A549 treated with Mapracorat at 1 μM for 4 hours (cell line): ENCODE measurements at places on chromosomes 3 and 15. TPM values are rescaled to one million over a fixed set of nuclear protein-coding genes. Genes with fewer than 3 reads are reported as not detected.

Gene RAB6B
- total RNA-seq: 1.7 to 2.4 TPM (median 2.3 TPM) in 5 replicates

Gene GOLGA8T
- 0.80 to 2.0 TPM (median 1.6 TPM) in 5 replicates for total RNA-seq

Gene TTLL13
- 0.07 to 0.59 TPM (median 0.10 TPM) in 4 of 5 replicates, not detected in the other for total RNA-seq

Gene ADCY5
- 0.22 to 0.88 TPM (median 0.30 TPM) in 5 replicates for total RNA-seq

Gene NUP210
- 28.6 to 44.1 TPM (median 40.4 TPM) in 5 replicates for total RNA-seq

Gene HHATL
- not detected in 5 replicates for total RNA-seq

Gene SPINK8
- total RNA-seq: not detected in 5 replicates

Gene CCK
- 1.2 to 2.7 TPM (median 2.3 TPM) in 5 replicates for total RNA-seq

Gene GOLGA6L4
- 0.29 to 1.3 TPM (median 0.87 TPM) in 5 replicates for total RNA-seq

Gene MUC13
- total RNA-seq: 6.6 to 8.9 TPM (median 7.8 TPM) in 5 replicates

Gene XCR1
- total RNA-seq: not detected in 5 replicates

Gene CCR9
- not detected in 5 replicates for total RNA-seq

Gene GATA2
- total RNA-seq: 3.7 to 5.5 TPM (median 4.5 TPM) in 5 replicates

Gene ARNT2
- total RNA-seq: 14.2 to 18.2 TPM (median 17.2 TPM) in 5 replicates

Gene SGO1
- total RNA-seq: 12.3 to 17.3 TPM (median 14.3 TPM) in 5 replicates

Gene ILDR1
- not detected in 5 replicates for total RNA-seq

Gene VEPH1
- 0.24 to 0.37 TPM (median 0.32 TPM) in 4 of 5 replicates, not detected in the other for total RNA-seq

Gene CLDN11
- 0.13 to 0.21 TPM (median 0.18 TPM) in 3 of 5 replicates, not detected in the others for total RNA-seq

Gene C3orf70
- 0.02 to 0.05 TPM (median 0.04 TPM) in 3 of 5 replicates, not detected in the others for total RNA-seq

Gene MYH15
- total RNA-seq: 0.10 to 0.25 TPM (median 0.19 TPM) in 5 replicates

Gene GOLGA6L1
- not detected in 5 replicates for total RNA-seq

Gene LYZL4
- total RNA-seq: not detected in 5 replicates

Gene SSUH2
- 0.62 to 1.0 TPM (median 0.70 TPM) in 5 replicates for total RNA-seq

Gene BCHE
- 0.52 to 1.1 TPM (median 0.86 TPM) in 5 replicates for total RNA-seq

Gene ROPN1
- total RNA-seq: not detected in 5 replicates

Gene RGMA
- 0.10 to 0.56 TPM (median 0.22 TPM) in 5 replicates for total RNA-seq

Gene ROBO2
- total RNA-seq: not detected in 5 replicates

Gene MASP1
- not detected in 5 replicates for total RNA-seq

Gene GOLGA6L22
- total RNA-seq: not detected in 5 replicates

Gene TF
- total RNA-seq: 0.34 to 1.5 TPM (median 0.66 TPM) in 5 replicates

Gene GOLGA6L25
- not detected in 5 replicates for total RNA-seq

Gene HYAL2
- total RNA-seq: 21.2 to 32.4 TPM (median 31.5 TPM) in 5 replicates

Gene CCR3
- not detected in 5 replicates for total RNA-seq

Gene HCN4
- 0.25 to 0.38 TPM (median 0.33 TPM) in 5 replicates for total RNA-seq

Gene CLDN18
- not detected in 5 replicates for total RNA-seq

Gene CPLX3
- 0.08 to 0.09 TPM in 2 of 5 replicates, not detected in the others for total RNA-seq

Gene CNTN6
- not detected in 5 replicates for total RNA-seq

Gene LTK
- total RNA-seq: 0.06 to 0.07 TPM (median 0.06 TPM) in 3 of 5 replicates, not detected in the others

Gene XRN1
- 3.6 to 6.4 TPM (median 4.4 TPM) in 5 replicates for total RNA-seq

Gene ZNF385D
- 0.42 TPM in 1 of 5 replicates, not detected in the others for total RNA-seq

Gene PRR20G
- total RNA-seq: 0.97 to 1.6 TPM (median 1.3 TPM) in 5 replicates

Gene GPR27
- 2.2 to 3.9 TPM (median 3.1 TPM) in 5 replicates for total RNA-seq

Gene MESP2
- total RNA-seq: 0.27 to 0.72 TPM (median 0.46 TPM) in 5 replicates

Gene SYNPR
- total RNA-seq: not detected in 5 replicates

Gene NPHP3
- total RNA-seq: 7.0 to 8.6 TPM (median 8.3 TPM) in 5 replicates
